ENCODE measurements at places on chromosomes 6 and 20. TPM values are rescaled to one million over a fixed set of nuclear protein-coding genes. Genes with fewer than 3 reads are reported as not detected.

TMEM244 gene
- not detected for polyA plus RNA-seq

LST1 gene
- polyA plus RNA-seq = 8.1 TPM

MOG gene
- polyA plus RNA-seq = not detected

CASS4 gene
- polyA plus RNA-seq = 1.2 TPM

- peak; percentile 86 for DNase-seq
These were observed at the start of gene UTRN for GRCh38 chr6:144284783-144285547. UTRN (plus strand) TSS chr6:144285335; CDS start chr6:144291829, 6,494 bp downstream.

DNA sequence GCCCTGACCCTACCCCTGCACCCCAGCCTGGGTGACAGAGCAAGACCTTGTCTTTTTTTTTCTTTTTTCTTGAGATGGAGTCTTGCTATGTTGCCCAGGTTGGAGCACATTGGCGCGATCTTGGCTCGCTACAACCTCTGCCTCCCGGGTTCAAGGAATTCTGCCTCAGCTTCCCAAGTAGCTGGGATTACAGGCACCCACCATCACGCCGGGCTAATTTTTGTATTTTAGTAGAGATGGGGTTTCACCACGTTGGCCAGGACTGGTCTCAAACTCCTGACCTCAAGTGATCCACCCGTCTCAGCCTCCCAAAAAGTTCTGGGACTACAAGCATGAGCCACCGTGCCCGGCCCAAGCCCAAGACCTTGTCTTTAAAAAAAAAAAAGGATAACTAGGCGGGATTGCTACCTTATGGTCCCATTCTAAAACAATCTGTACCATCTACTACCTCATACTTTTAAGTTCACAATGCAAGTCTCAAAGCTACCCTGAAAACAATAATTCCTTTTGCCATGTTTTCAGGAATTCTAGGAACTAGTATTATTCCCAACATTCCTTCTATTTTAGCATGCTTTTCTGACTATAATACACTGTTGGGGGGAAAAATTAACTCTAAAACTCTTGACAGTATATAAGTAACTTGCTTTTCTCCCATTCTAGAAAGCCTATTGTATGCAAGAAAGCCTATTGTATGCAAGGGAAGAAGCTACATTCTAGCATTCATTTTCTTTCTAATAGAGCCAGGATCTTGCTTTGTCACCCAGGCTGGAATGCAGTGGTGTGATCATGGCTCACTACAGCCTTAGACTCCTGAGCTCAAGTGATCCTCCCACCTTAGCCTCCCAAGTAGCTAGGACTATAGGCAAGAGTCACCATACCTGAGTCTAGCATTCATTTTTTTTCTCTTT, 6.6 kb downstream of the TUBB start:
- no peak for DNase-seq

- DNase-seq = no peak
These were observed 7.4 kb downstream of the SENP6 start for GRCh38 chr6:75608956-75609533.

DNA sequence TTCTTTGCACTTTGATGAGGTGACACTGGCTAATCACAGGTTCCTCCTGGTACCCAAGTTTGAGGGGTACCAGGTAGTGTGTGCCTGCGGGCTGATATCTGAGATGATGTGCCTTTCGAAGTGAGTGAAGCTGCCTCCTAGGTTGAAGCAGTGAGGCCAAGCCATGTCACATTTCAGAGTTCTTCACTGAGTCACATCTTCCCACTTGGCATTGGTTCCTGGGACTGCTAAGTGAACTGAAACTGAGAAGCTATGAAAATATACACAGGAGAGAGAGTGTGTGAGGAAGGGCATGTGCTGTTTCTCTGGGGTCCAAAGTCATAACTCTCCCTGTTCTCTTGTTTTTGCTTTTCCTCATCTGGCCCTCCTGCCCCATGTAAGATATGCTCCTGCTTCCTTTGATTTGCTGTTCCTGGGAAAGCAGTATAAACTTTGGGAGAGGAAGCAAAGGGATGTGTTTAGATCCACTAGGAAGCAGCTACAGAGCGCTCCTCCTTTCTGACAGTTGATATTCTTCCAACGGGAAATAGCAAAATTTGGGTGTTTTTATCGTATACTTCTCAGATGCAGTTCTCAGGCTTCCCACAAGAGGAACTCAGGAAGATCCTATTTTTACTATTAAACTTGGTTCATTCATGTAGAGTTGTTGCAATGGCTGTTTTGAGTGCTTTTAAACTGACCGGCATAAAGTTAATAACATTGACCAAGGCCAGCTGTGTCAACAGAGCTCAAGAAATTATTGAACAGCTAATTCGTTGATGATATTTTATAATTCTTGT, 153.7 kb downstream of the MOXD1 start:
- no peak for DNase-seq

- DNase-seq = no peak
These were observed 18.1 kb downstream of the PREX1 start for GRCh38 chr20:48809673-48810072.

DNA sequence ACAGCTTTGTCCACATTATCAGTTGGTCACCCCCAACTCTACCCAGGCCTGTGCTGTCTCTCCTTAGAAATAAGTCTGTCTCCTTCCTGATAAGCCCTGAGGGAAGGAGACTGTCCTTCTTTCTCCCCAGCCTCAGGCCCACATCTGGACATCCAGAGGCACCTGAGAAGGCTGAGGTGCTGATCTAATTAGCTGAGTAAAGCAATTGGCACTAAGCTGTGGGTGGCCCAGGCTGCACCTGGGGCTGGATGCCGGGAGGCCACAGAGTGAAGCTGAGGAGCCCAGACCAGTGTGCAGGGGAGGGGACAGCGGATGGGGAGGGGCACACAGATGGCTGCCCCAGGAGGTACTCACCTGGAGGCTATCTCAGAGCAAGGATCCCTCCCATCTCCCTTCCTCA, 26.2 kb upstream of the BMP7 start:
- DNase-seq = no peak

- no peak for DNase-seq
These were observed 122.3 kb downstream of the TBXT start for GRCh38 chr6:166045173-166045859.

- no peak for DNase-seq
These were observed 2.3 kb downstream of the RNF144B start for GRCh38 chr6:18389479-18389878.

DNA sequence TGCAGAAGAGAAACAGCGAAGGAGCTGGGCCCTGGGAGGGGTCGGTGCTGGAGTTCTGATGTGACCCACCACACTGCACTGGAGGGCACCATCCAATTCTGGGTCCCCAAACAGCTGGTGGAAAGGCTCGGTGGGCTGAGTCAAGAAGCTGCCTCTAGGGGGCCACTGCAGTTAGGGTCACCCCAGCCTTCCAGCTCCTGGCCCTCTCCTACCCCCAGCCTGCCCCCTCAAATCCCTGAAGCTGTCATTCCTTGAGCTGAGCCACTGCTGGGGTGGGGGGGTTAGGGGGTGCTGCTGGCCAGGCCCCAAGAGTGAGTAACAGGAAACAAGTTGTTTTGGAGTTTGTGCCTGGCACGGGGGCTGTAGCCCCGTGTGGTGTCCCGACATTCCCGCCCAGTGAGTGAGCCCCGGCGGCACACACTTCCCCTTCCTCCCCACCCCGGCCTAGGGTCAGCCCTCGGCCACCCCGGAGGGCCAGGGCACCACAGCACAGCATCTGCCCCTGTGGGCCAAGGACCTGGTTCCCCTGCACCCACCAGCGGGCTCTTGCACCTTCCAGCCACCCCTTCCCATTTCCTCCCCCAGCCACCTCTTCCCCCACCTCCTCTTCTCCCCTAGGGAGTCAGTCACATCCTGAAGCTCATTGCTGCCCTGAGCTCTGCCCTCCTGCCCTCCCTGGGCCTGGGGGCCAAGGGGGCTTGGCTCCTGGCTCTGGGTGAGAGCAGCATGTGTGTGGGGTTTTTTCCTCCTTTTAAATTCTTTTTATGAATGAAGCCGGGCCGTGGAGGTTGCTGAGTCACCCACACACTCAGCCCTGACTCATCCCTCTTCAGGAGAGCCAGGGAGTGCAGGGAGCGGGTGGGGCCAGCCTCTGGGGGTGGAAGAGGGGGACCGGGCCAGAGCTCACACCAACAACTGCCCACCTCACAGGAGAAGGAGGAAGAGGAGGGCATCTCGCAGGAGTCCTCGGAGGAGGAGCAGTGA, 4.6 kb downstream of the SMIM29 start:
- DNase-seq = peak; percentile 67

GRCh38 chr6:43950731-43951062, 176.6 kb downstream of the MRPL14 start:
- no peak for DNase-seq

DNA sequence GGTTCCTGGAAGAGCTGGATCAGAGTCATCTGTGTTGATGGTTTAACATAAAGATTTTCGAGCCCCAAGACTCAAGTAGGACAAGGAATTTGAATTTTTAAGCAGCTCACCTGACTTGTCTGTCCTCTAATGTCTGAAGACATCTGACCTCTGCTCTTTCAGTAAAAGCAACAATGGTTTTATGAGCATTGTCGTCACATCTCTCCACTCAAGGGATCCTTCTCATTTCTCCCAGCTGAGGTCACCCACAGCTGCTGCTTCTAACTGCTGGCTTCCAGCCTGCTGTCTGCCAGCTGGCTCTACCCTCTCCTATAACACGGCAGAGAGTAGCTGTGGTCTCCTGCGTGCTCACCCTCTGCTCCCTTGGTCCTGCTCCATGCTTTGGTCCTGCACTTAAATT, 24.7 kb upstream of the HDAC2 start:
- DNase-seq = no peak

DNA sequence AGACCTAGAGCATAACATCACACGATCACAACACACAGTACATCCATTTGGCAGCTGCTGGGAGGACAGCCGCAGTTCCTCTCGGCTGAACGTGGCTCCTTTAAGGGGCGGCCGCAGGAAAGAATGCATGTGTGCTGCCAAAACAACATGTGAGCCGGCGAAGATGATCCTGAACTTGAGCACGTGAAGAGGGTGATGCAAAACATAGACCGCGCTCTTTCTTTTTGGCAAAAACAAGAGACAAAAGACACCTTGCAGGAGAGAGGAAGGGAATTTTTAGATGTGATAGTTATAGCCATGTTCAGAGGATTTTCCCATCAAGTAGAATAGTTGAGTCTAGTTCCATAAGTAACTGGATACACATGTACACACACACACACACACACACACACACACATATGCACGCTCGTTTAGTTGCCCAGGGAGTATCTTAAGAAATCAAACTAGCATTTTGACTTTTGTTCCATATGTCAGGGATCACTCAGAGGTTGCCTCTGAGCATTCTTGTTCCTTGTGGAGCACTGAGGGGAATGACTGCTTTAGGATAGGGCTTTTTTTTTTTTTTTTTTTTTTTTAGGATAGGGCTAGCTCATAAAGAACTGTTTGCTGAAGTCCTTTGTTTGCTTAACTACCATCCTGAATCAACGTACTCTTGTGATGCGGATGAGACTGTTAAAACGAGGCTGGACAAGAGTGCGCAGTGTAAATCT, 21.7 kb upstream of the RANBP9 start:
- DNase-seq = peak; percentile 78

DNA sequence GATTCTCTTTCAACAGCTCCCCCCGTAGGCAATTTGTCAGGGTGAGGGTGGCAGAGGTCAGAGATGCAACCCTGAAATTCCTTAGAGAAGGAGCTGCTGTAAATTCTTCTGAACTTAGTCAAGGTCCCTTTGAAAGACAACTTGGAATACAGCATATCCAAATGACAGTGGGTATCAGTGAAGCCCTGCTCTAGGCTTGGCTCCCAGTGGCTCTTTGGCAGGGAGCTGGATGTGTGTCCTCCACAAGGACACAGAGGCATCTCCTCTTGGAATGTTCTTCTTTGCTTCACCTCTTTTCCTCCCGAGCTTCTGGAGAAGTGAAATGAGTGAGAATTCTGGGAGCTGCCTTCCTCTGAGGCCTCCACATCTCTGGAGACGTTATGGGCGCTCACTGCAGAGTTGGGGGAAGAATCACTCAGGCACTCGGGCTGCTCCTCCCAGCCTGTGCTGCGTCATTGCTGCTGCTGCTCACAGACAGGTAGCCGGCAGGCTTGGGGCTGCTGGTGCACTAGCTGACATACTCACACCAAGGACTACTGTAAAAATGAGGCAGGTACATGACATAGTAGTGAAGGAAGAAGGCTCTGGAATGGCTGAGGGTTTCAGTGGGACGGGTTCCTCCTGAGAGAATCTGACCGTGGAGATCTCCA, 34.1 kb downstream of the DYNLT1 start:
- DNase-seq = no peak

- no peak for DNase-seq
These were observed 57.1 kb upstream of the RBM24 start for GRCh38 chr6:17224056-17224455.

DNA sequence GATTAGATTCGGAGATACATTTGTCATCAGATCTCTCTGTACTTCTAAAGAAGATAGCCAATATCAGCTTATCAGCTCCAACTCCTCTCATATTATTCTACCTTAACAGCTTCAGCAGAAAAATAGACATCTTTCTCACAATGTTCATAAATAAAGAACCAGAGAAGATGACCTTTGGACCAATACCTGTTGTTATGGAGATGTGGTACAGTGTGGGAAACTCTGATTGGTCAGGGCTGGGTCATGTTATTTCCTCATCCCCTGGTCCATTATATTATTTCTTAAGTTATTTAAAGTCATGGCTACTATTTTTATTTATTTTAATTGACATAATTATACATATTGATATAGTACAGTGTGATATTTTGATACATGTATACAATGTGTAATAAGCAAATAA, 35.9 kb upstream of the POLR1H start:
- DNase-seq = no peak

DNA sequence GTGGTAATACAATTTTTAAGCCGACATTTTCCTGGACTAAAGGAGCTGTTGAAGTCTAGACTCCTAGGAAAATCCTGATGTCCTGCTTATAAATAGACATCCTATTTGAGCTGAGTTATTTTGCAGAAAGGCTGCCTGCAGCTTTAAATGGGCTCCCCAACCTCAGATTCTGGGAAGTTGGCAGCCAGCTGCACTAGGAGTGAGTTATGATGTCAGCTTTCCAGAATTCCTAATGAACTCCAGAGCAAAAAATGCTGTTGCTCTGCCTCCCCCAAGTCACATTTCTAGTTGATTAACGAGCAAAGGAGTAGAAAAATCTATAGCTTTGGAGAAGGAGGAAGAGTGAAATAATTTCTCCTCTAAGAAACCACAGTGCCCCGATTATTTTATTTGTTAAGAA, 346.3 kb upstream of the SULF2 start:
- DNase-seq = peak; percentile 55

GRCh38 chr6:108651340-108652227, 90.9 kb downstream of the FOXO3 start:
- DNase-seq = no peak

- no peak for DNase-seq
These were observed 627.6 kb downstream of the MMUT start for GRCh38 chr6:48835421-48835958.

DNA sequence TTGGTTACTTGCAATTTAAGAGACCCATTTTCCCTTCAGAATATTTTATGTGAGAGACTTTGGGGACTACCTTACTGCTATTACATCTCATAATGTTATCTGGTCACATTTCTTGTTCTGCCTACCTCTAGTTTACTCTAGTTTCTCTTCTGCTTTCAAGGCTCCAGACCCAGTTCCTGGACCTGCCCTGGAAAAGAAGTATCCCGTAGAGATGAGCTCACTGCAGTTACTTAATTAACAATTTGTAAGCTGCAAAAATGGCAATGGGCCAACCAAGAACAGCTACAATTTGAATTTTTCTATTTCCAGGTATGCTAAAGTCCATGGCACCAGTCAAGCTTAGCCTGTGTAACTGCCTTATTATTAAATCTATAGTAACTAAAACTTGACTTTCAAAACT, 25.0 kb downstream of the TAB2 start:
- DNase-seq = no peak

All from ovary (tissue), 10 donors.